ENCODE measurements at places on chromosomes 3 and 15.
A peak's percentile ranks its signal among the peaks of the same experiment; 100 is the strongest.

GRCh38 chr3:52830535-52831258 is at the start of gene ITIH4:
Gene ITIH4 (minus strand): TSS chr3:52830672. CDS start chr3:52830642, 30 bp downstream.
- H3K4me3 ChIP-seq = no peak within 1 kb of the TSS
- H3K4me1 ChIP-seq = no peaks in the 10 kb centered on the region
- no peaks in the 10 kb centered on the region for H3K36me3 ChIP-seq
- H3K27ac ChIP-seq = no peak within 1 kb of the TSS

- no peak overlapping the region for H3K4me3 ChIP-seq
- H3K36me3 ChIP-seq = no peaks in the 10 kb centered on the region
- DNase-seq = no peak
- no peak overlapping the region for H3K27ac ChIP-seq
Observed at GRCh38 chr15:96181873-96182301, 148.6 kb upstream of the NR2F2 start.

GRCh38 chr3:43784640-43785011 is 93.9 kb downstream of the ABHD5 start:
- H3K4me3 ChIP-seq = no peak overlapping the region
- H3K27ac ChIP-seq = no peak overlapping the region
- DNase-seq = no peak
- 0 out of 2 replicates have a peak, but pooled peaks cover 3% of the 10 kb centered on the region for H3K27me3 ChIP-seq

DNA sequence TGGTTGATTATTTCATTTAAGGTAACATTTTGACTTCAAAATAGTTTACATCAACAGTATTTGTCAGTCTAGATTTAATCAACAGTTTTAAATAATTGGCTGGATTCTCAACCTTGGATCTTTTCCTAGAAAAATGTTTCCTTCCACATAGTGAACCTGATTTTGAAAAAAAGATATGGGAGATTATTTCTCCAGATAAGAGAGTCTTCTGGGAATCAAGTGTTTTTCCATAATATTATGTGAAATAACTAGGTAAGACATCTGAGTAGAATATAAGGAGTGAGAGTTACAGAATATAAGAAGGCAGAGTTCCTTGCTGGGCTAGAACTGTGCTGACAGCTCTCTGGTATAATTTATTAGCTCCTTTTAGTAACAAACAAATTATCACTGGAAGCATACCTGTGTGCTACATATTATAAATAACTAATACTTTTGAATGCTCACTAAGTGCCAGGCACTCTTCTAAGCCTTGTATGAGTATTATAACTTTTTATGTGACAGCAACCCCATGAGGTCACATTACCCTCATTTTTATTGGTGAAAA is 18.8 kb upstream of the TNFSF10 start:
- no peak for DNase-seq
- H3K4me3 ChIP-seq = no peak overlapping the region
- no peaks in the 10 kb centered on the region for H3K36me3 ChIP-seq
- H3K27ac ChIP-seq = no peak overlapping the region
- no peaks in the 10 kb centered on the region for H3K4me1 ChIP-seq
- no peaks in the 10 kb centered on the region for H3K27me3 ChIP-seq

DNA sequence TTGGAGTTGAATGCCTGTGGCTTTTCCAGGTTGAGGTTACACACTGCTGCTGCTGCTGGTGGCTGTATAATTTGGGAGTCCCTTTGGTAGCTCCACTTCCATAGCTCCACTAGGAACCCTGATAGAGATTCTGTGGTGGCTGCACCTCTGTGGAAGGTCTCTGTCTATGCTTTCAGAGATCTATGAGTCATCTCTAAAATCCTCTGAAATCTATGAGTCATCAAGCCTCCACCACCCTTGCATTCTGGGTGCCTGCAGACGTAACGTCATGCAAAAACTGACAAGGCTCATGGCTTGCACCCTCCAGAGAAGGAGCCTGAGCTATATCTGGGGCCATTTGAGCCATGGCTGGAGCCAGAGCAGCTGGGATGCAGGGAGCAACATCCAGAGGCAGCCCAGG is 1037.0 kb upstream of the CFAP20DC start:
- no peak overlapping the region for H3K4me3 ChIP-seq
- H3K36me3 ChIP-seq = no peaks in the 10 kb centered on the region
- H3K27ac ChIP-seq = no peak overlapping the region
- DNase-seq = no peak

- H3K4me3 ChIP-seq = no peak overlapping the region
- DNase-seq = no peak
- peaks cover 12% of the 10 kb centered on the region for H3K4me1 ChIP-seq
- H3K27ac ChIP-seq = no peak overlapping the region
- no peaks in the 10 kb centered on the region for H3K27me3 ChIP-seq
- H3K36me3 ChIP-seq = no peaks in the 10 kb centered on the region
Observed at GRCh38 chr3:133512416-133513089, 60.9 kb upstream of the CDV3 start.

DNA sequence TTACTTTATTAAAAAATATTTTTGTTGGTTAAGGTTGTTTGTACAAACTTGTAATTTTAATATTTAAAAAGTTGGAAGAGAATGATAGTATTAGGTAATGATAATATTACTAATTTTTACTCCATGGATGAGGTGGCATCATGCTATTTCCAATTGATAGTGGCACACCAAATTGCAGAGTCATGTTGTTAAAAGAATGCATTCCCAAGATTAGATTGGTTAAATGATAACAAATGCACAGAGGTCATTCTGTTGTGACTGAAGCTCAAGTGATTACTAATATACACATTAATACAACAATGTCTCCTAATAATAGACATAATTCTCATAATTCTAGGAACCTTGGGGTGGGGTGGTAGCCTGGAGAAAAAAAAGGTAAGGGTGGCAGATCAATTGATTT is 73.2 kb upstream of the ZBED2 start:
- H3K4me3 ChIP-seq = no peak overlapping the region
- no peak for DNase-seq
- H3K36me3 ChIP-seq = no peaks in the 10 kb centered on the region
- H3K4me1 ChIP-seq = peaks cover 16% of the 10 kb centered on the region
- H3K27ac ChIP-seq = peak overlapping the region; percentile 44
- H3K27me3 ChIP-seq = no peaks in the 10 kb centered on the region

DNA sequence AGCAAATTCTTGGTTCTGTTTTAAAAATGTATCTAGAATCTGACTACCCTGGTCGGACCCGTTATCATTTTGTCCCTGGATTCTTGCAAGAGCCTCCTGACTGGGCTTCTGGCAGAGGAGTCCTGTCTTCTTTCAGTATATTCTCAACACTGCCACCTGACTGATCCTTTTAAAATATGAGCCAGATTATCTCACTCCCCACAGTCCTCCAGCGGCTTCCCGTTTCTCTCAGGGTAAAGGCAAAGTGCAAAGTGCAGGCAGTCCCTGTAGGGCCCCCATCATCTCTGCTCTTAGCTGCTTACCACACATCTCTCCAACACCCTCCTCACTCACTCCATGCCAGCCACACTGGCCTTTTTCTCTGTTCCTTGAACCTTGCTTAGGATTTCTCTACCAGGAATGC is 28.4 kb downstream of the CRTC3 start:
- no peak overlapping the region for H3K4me3 ChIP-seq
- DNase-seq = no peak
- H3K4me1 ChIP-seq = peaks cover 46% of the 10 kb centered on the region
- no peaks in the 10 kb centered on the region for H3K36me3 ChIP-seq

- H3K4me3 ChIP-seq = no peak overlapping the region
- DNase-seq = no peak
- no peaks in the 10 kb centered on the region for H3K27me3 ChIP-seq
- H3K27ac ChIP-seq = no peak overlapping the region
- no peaks in the 10 kb centered on the region for H3K4me1 ChIP-seq
- H3K36me3 ChIP-seq = no peaks in the 10 kb centered on the region
Observed at GRCh38 chr3:58518291-58518789, 18.6 kb downstream of the ACOX2 start.

DNA sequence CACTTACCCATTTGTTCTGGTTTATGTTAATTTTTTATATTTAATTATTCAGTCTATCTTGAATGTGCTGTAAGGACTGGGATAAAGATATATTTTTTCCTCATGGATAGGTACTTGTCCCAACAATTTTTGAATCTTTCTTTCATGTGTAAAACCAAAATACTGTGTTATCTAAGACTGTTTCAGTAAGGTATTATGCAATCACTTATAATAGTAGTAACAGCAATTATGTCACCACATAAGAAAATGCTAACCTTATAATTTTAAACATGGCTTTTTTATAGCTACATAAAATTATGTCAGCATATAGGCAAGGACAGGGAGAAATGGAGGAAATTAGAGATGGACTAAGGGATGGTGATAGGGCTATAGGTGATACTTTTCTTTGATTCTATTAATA is 2.9 kb upstream of the CTDSPL start:
- H3K27me3 ChIP-seq = no peaks in the 10 kb centered on the region
- no peak for DNase-seq
- no peaks in the 10 kb centered on the region for H3K36me3 ChIP-seq
- no peak overlapping the region for H3K27ac ChIP-seq

- no peaks in the 10 kb centered on the region for H3K4me1 ChIP-seq
- no peaks in the 10 kb centered on the region for H3K27me3 ChIP-seq
- H3K27ac ChIP-seq = no peak overlapping the region
- no peak overlapping the region for H3K4me3 ChIP-seq
- no peak for DNase-seq
Observed at GRCh38 chr15:90241343-90242192, 7.6 kb downstream of the GDPGP1 start.

GRCh38 chr15:80437334-80437891 is 33.2 kb downstream of the ARNT2 start:
- DNase-seq = no peak
- H3K36me3 ChIP-seq = no peaks in the 10 kb centered on the region
- no peaks in the 10 kb centered on the region for H3K27me3 ChIP-seq
- no peak overlapping the region for H3K27ac ChIP-seq
- H3K4me3 ChIP-seq = no peak overlapping the region

DNA sequence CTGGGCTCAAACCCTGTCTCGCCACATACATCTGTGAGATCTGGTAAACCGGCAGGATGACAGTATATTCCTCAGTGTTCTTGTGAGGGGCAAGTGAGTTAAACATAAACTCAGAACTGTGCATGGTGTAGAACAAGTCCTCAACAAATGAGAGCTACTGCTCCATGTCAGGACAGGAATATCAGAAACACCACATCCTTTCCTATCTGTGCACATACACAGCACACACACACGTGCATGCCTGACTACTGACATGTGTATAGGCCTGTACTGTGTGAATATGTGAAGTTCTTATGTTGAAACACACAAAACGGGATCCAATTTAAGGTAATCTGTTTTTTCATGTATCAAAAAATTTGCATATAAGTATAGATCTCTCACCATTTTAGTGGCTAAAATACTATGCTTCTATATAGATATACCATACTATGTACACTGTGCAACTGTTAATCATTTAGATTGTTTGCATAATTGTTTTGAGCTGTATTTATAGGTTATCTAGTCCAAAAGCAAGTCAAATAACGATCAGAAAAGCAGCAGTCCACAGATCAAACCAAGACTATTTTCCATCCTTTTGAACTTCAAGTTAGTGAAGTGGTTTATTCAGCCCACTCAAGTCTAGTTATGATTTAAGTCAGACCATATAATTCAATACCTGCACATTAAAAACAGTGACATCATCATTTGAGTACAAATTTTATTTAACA is 44.8 kb downstream of the CCR4 start:
- no peak for DNase-seq
- H3K27me3 ChIP-seq = no peaks in the 10 kb centered on the region
- peaks cover under 1% of the 10 kb centered on the region for H3K4me1 ChIP-seq

- H3K4me3 ChIP-seq = no peak overlapping the region
- no peak overlapping the region for H3K27ac ChIP-seq
- no peaks in the 10 kb centered on the region for H3K4me1 ChIP-seq
- H3K36me3 ChIP-seq = no peaks in the 10 kb centered on the region
- DNase-seq = peak; percentile 71
- no peaks in the 10 kb centered on the region for H3K27me3 ChIP-seq
Observed at GRCh38 chr3:189270248-189270832, 98.6 kb downstream of the TPRG1 start.

- H3K36me3 ChIP-seq = peaks cover 64% of the 10 kb centered on the region
- DNase-seq = no peak
- H3K27ac ChIP-seq = no peak overlapping the region
- peak overlapping the region; percentile 97 for H3K4me3 ChIP-seq
Observed at GRCh38 chr3:157157836-157158235, 2.1 kb downstream of the CCNL1 start.

- no peak overlapping the region for H3K27ac ChIP-seq
- H3K36me3 ChIP-seq = no peaks in the 10 kb centered on the region
- H3K27me3 ChIP-seq = no peaks in the 10 kb centered on the region
Observed at GRCh38 chr15:64883100-64883581, 28.6 kb upstream of the ANKDD1A start.

- DNase-seq = no peak
- no peaks in the 10 kb centered on the region for H3K36me3 ChIP-seq
- no peak overlapping the region for H3K4me3 ChIP-seq
- no peak overlapping the region for H3K27ac ChIP-seq
- H3K4me1 ChIP-seq = peaks cover 6% of the 10 kb centered on the region
Observed at GRCh38 chr3:161343986-161344385, 27.3 kb downstream of the SPTSSB start.

DNA sequence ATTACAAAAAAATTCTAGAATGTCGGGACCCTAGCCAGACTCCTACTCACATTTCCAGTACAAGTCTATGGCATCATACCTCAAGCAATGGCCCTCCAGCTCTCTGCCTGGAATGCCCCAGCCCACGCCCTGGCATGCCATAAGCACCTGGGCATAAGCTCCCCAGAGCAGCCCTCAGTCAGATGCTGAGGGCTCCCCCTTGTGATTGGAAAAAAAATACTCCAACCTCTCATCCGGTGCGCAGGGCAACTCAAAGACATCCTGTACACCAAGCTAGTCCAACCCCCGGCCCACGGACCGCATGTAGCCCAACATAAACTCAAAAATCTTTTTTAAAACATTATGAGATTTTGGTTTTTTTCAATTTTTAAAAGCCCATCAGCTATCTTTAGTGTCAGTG is 115.4 kb downstream of the NEK10 start:
- H3K4me1 ChIP-seq = no peaks in the 10 kb centered on the region
- H3K27ac ChIP-seq = no peak overlapping the region
- DNase-seq = peak; percentile 81
- H3K36me3 ChIP-seq = no peaks in the 10 kb centered on the region

DNA sequence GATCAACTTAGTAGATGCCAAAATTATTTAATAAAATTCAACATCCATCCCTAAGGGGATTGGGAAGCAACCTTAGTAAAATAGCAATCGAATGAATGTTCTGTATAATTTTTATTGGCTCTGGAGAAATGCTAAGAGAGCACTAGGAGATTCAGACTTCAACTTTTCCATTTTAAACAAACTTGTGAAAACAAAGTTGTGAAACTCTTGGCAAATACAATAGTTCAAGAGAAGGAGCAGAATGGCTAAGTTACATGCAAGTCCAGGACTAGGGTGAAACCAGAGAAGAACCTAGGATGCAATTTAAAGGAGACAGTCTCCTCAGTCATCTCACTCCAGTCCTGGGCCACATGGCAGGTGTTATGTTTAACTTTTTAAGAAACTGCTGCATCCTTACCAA is 16.7 kb upstream of the ZNF280D start:
- no peaks in the 10 kb centered on the region for H3K27me3 ChIP-seq
- no peak for DNase-seq
- no peaks in the 10 kb centered on the region for H3K36me3 ChIP-seq

Measured in Karpas-422 (cell line).